SK-N-MC (cell line): ENCODE measurements at places on chromosomes 3 and 15.

DNA sequence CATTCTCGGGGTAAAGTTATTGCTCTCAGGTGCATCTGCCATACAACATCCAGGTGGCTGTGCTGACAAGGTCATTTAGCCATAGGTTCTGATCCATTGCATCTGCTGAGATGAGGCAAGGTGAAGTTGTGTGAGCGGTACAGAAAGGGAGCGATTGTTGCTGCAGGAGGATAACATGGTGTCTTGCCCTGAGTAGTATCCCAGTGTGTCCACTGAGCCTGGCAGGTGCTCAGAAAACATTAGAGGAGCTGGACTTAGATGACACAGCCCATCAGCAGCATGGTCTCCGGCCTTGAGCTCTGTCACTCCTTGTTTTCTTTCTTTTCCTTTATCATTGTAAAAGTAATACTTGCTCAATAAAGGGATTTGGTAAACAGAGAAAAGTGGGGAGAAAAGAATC is 161.1 kb upstream of the ATP10A start:
- no peak for DNase-seq

DNA sequence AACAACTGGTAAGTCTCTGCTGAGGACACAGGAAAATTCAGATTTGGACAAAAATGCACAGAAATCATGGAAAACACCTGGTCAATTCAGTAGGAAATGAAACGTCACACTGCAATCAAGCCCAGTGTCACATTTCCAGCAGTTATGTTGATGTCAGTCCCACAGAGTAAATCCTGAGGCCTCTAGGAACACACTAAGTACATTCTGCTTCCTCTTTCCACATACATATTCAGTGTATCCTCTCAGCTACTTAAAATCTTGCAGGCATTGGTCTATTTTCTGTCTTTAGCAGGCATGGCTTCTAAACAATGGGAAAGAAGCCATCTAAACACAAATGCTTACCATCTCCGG is 207.8 kb downstream of the PLCL2 start:
- DNase-seq: no peak

DNA sequence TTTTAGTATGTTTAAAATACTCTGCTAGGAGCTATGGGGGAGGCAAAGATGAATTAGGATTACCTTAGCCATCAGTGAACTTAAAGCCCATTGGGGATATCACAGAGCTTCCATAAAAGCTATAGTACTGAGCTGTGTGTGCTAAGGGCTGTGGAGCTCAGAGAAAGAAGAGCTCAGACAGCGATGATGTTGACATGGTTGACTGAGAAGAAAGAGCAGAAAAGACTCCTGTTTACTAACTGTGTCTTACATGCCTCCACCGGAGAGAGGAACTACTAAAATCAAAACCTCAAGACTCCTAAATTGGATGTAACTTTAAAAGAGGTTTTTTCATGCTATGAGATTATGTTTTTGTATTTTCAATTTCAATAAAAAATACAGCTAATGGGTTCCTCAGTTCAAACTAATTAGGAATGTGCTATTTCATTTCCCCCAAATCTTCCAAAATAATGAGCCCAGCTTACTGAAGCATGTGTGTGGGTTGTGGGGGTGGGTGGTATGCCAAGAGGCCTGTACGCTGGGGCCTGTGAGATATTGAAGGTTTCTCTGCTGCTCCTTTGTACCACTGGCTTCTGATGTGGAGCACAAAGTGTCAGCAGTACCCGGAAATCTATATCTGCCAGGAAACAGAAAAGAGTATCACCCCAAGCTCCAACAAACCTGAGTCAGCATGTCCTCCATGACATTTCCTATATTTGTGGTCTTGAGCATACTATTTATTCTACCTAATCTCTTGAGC is 22.7 kb downstream of the DGKG start:
- DNase-seq: no peak

DNA sequence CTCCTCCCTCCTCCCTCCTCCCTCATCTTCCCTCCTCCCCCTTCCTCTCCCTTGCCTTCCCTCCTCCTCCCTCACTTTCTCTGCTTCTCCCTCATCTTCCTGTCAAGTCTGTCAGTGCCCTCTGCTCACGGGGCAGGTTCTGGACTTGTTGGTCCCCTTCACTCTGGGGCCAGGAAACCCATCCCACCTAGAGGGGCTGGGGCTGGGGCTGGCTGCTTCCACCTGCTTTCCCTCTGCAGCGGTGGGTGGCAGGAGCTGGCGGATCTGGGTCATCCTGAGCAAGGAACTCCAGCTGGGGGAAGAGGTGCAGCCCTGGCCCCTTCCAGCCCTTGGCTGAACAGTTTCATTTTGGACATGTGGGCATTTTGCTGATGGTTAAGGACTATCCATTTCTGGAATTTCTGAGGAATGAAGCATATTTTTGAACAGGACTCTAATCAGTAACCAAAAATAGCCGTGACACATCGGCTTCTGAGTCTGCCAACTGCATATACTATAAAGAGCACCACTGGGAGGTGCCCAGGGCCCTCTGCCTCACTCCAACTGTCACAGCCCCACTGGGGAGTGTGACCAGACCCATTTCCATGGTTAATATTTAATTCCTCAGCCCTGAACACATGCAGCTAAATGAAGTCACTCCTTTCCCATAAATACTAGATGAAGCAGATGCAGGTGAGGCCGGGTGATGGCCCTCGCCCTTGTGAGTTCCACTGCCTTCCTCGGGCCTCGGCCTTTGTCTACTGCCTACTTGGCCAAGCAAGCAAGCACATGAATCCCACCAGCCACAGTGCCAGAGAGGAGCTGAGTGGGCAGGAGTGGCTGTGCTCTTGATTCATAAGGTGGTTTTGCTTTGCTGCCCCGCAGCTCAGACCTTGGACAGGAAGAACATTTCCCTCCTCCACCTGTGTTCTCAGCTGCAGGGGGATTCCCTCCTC is 39.8 kb downstream of the CHDH start:
- DNase-seq: no peak

DNA sequence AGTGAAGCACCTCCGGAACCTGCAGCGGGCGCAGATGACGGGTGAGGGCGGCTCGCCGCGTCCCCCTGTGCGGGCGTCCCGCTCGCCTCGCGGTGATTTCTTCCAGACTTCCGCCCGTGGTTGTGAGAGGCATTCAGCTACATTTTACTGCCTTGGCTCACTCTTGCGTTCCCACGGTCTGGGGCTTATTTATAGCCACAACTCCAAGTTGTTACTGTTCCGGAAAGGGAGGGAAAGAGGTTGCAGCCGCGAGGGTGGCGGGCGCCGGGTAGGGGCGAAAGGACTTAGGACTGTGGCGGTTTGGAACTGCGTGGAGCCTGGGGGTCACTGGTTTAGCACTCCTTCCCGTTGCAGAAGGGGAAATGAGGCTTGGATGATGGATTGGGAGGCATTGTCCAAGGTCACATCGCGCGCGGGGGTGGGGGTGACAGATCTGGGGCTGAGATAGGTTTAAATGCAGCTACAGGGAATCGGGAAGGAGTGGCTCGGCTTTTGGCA is 1.1 kb downstream of the HES1 start:
- no peak for DNase-seq

GRCh38 chr15:26098801-26099200 is 235.7 kb upstream of the ATP10A start:
- DNase-seq: no peak

DNA sequence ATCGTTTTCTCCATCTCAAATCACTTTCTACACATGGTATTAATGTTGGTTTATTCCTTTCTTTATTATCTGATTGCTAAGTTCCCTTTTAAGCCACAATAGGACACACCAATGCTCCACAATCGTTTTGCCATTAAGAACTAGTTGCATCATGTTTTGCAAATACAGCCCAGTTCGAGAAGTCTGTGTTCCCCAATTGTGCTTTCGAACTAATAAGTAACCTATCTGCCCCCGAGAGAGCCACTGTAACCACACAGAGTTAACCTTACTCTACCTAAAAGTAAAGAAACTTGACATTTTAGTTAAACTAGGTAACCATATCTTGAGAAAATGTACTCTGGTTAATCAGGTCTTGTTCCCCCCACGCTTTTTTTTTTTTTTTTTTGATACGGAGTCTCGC is 39.1 kb downstream of the MAGI1 start:
- no peak for DNase-seq

DNA sequence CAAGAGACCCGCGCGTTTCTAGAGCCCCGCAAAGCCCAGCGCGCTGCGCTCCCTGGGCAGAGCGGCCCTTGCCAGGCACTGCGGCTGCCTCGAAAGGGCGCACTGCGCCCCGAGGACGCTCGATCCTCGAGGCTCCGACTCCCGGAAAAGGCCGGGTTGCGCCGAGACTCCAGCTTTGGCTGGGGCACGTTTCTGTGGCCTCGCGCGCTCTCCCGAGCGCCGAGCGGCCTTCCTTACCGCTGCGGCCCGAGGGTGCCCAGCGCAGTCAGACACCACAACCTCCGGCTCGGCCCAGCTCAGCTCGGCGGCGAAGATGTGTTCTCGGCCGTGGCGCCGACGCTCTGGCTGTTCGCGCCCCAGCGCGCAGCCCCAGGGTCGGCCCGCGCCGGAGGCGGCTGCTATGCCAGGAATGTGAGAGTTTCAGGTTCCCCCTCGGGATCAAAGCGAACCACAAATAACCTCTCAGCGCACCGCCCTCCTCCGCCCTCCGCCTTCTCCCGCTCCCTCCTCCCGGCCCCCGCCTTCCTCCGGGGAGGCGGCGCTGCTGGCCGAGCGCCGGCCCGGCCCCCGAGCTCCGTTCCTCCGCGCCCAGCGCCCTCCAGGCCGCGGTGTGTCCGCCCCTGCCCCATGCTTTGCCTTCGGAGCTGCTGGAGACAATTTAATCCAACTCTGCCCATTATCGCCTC is at the start of gene AMOTL2:
AMOTL2 (minus strand) TSS at position 343 of the 686 bp plus-strand sequence. CDS start 3,014 bp downstream, outside the sequence.
- DNase-seq: peak; percentile 78

GRCh38 chr3:141996437-141996836 is 120.0 kb downstream of the ATP1B3 start:
- no peak for DNase-seq

GRCh38 chr3:107861904-107862303 is 228.9 kb downstream of the CD47 start:
- DNase-seq: no peak

GRCh38 chr15:78225783-78226541 is 8.4 kb downstream of the ACSBG1 start:
- DNase-seq: no peak

DNA sequence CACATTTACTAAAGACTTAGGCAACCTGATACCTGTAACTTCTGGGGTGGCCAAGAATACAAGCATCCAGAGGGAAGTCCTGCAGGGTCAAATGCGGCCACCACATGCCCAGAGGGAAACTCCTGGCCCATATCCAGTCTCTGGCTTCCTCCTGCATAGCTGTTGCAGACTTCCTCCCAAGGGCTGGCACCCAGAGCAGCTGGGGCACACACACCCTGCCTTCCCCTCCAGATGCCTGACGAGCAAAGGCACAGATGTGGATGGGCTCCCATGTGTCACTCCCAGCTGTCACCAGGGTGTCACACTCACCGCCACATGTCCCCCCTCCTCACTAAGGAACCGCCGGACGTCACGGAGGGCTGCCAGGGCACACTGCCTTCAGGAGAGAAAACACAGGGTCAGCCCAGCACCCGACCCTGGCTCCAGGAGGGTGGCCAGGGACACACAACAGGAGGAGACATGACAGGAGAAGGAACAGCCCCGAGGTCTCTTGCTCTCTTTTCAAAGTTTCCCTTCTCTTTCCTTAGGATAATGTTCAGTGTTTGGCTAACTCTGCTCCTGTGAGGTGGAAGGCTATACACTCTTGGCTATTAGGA is 13.2 kb downstream of the PFKFB4 start:
- no peak for DNase-seq

DNA sequence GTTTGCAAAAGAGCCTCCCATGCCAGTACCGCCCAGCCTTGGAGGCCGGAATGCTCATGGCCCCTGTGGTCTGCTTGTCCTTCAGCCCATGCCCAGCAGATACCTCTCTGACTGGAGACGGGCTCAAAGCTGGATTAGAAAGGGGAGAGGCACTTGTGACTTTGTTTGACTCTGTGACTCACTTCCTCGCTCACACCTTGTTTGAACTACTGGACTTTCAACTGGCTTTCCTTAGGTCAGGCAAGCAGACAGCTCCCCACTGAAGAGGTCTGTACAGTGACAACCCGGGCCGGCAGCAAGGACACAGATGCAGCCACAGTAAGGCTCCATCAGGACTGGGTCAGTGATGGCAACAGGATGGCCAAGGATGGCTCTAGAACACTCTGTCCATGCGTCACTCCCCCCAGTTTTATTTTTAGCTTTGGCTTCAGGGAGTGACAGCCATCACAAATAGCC is 98.6 kb upstream of the ABHD17C start:
- DNase-seq: no peak

DNA sequence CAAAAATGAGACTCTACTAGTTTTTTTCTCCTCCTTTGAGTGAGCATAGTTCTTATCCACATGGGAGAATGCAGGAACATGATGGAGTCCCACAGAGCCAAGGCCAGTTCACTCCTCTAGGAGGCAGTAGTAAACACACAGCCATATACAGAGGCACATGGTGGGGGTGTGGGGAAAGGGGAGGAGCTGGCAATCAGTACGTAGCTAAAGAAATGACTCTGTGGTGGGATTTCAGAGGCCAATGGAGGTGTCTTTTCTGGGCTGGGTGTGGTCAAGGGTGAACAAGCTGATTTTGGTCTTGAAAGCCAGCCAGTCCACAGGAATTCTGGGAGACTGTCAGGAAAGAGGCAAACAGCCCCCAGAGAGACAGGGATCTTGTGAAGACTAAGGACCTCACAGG is 6.6 kb upstream of the RAB11A start:
- no peak for DNase-seq

GRCh38 chr15:57158997-57159668 is 217.2 kb upstream of the CGNL1 start:
- DNase-seq: no peak

GRCh38 chr3:133592843-133593242 is 19.4 kb downstream of the CDV3 start:
- DNase-seq: no peak

GRCh38 chr3:183489455-183490210 is 61.2 kb upstream of the MCF2L2 start:
- DNase-seq: peak; percentile 53

- no peak for DNase-seq
Observed at GRCh38 chr3:150409125-150409511, 1.0 kb downstream of the TSC22D2 start.

DNA sequence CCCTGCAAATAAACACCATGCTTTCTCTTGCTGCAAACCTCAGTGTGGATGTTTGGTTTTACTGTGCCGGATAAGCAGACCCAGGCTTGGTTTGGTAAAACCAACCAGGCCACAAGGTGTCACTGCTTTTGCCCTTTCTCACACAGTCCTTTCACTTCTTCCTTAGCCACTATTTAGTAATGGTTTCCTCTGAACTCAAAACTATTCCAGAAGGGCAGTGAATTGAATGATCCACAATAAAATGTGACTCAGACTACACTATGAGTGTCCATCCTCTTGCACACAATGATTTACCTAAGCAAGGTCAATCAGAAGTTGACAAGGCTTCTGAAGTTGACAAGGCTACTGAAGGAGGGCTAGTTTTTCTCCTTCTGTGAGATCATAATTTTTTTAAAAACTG is 552.4 kb upstream of the CCDC54 start:
- no peak for DNase-seq
